ENCODE measurements at places on chromosomes 13 and 19. TPM values are rescaled to one million over a fixed set of nuclear protein-coding genes. Genes with fewer than 3 reads are reported as not detected.

The KLK2 gene
- total RNA-seq = not detected

The IL11 gene
- not detected for total RNA-seq

The ZNF723 gene
- total RNA-seq = not detected

The TYK2 gene
- 94.4 TPM for total RNA-seq

The DCT gene
- 1.3 TPM for total RNA-seq

The KLK7 gene
- total RNA-seq = 1.5 TPM

The NMRK2 gene
- not detected for total RNA-seq

The HS6ST3 gene
- 1.3 TPM for total RNA-seq

The IFNL1 gene
- not detected for total RNA-seq

The HNRNPM gene
- total RNA-seq = 84.6 TPM

The TTC9B gene
- total RNA-seq = not detected

The LYPD3 gene
- not detected for total RNA-seq

The TMEM38A gene
- 2.2 TPM for total RNA-seq

The UBA52 gene
- 791 TPM for total RNA-seq

The ZNF177 gene
- total RNA-seq = 3.4 TPM

Data from subcutaneous adipose tissue (tissue), 4 donors.